ENCODE measurements at places on chromosomes 16 and 17.
A peak's percentile ranks its signal among the peaks of the same experiment; 100 is the strongest.

GRCh38 chr16:28821874-28822519 is 802 bp upstream of the ATXN2L start:
- DNase-seq = no peak

DNA sequence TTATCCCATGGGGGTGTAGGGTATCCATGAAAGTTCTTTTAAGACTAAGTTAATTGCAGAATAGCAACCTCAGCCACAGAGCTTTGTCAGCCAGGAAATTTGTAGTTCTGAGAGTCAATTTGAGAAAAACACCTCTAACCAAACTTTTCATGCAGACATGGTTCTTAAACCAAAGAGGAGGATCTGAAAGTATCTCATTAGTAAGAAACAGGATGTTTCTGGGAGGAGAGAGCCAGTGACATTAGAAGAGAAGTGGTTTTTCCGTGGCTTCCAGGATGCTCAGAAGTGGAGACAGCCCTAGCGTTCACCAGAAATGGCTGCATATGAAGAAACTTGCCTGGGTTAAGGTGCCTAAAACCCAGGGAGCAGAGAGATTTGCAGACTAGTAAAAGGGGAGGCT is 7.9 kb downstream of the GNAO1 start:
- no peak for DNase-seq

DNA sequence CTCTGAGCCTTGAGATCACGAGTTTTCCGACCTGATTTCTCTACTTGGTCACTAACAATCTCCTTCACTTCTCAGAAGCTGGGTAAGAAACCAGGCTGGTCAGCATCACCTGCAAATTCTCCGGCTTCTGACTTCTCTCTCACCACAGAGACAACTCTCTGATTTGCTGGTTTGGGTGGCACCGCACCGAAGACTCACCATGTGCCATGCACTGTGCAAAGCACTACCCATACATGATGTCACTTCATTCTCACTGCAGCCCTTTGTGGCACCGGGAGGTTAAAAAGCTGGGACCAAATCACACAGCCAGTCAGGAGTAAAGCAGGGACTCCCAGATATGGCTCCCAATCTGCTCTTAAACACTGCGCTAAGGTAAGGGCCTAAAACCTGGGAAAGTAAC is 647 bp downstream of the VAC14 start:
- no peak for DNase-seq

DNA sequence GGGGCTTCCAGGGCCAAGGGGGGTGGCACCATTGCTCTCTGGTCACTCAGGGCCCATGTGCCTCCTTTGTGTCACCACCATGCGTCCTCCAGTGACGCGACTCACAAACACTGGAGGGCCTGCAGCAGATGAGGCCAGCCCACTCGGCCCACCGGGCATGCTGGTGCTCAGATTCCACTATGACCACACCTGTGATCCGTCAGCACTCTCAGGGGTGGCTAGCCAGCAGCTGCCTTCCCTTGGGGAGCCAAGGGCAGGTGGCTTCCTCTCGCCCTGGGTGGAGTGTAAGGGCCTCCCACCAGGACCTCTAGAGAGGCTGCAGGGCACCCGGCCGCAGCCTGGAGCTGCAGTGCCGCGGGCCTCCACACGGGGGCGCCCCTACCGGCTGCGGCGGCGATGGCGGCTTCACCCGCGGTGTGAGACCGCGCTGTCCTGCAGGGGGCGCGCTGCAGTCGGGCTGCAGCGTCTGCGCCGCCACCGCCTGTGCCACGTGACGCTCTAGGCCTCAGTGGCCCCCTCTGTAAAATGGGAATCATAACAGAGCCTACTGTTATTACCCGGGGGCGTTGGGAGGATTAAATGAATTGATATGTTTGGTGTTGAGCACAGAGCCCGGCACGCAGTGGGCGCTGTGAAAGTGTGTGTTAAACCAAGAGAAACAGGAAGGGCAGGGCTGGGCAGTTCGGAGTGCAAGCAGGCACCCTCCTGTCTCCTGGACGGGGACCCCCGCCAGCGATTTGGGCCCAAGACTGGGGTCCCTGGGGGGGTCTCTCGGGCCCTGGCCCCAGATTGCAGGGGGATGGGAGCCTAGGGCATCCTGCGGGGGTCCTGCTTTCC is 192.4 kb upstream of the GSE1 start:
- peak; percentile 22 for DNase-seq

Measured in astrocyte of the spinal cord (primary cell).